ENCODE measurements at places on chromosomes 5 and 9.

- H3K4me3 ChIP-seq: no peak overlapping the region
- H3K27ac ChIP-seq: no peak overlapping the region
- H3K27me3 ChIP-seq: no peaks in the 10 kb centered on the region
- no peaks in the 10 kb centered on the region for H3K36me3 ChIP-seq
- no peak for DNase-seq
Measured at GRCh38 chr9:79555474-79556089, 16.2 kb upstream of the TLE4 start.

DNA sequence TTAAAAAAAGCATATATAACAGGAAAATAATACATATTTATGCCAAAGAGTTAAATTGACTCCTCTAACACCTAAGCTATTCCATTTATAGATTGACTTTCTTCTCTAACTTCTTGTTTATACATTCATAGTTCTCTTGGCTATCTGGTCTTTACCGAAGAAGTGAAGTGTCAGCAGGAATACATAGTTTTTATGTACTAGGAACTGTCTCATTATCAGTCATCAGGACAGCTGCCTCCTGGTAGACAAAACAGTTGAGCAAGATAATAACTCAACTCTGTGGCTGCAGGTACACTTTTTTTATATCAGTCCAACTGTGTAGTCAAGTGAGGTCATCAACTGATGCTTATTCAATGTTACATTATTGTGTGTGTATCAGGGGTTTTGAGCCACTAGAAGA lies 1436.0 kb upstream of the NUDT12 start:
- no peaks in the 10 kb centered on the region for H3K4me1 ChIP-seq
- H3K36me3 ChIP-seq: no peaks in the 10 kb centered on the region
- no peak for DNase-seq
- no peaks in the 10 kb centered on the region for H3K27me3 ChIP-seq
- no peak overlapping the region for H3K4me3 ChIP-seq

DNA sequence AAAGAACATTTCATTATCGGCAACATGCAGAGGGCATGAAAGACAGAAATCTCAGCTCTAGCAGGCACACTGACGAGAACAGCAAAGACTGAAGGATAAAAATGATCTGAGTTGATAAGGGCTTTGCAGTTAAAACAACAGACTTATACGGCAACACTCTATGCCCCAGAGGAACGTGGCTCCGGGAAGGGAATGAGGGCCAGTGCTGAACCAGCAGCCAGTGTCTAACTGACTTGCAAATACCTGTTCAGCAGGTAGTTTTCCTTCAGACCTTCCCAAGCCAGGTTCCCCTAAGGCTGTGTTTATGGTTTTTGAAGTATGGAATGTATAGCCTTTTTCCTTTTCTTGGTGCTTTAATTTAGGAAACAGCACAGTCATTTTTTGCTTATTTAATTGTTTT lies 121.3 kb upstream of the CDH18 start:
- H3K36me3 ChIP-seq: no peaks in the 10 kb centered on the region
- H3K27me3 ChIP-seq: no peaks in the 10 kb centered on the region
- no peak overlapping the region for H3K4me3 ChIP-seq
- DNase-seq: no peak
- H3K27ac ChIP-seq: no peak overlapping the region

DNA sequence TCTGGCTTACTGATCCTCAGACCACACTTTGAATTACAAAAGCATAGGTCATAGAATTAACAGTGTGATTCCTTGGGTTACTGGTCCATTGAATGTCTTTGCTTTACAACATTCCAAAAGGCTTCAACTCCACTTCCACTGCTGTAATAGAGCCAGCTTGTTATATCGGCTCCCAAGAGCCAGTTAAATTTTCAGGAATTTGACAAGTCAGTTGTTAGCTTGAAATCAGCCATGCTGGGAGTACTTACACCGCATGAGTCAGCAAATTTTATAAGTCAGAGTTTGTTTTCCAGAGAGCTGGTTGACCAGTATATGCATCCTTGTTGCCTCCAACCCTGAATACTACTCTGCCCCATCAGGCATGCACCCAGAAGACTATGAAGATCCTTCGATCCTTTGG lies 73.1 kb downstream of the FOXB2 start:
- no peak overlapping the region for H3K27ac ChIP-seq

GRCh38 chr5:121489972-121490371 lies 361.7 kb upstream of the FTMT start:
- H3K4me3 ChIP-seq: no peak overlapping the region
- H3K4me1 ChIP-seq: no peaks in the 10 kb centered on the region
- no peak for DNase-seq
- no peaks in the 10 kb centered on the region for H3K27me3 ChIP-seq
- no peaks in the 10 kb centered on the region for H3K36me3 ChIP-seq

DNA sequence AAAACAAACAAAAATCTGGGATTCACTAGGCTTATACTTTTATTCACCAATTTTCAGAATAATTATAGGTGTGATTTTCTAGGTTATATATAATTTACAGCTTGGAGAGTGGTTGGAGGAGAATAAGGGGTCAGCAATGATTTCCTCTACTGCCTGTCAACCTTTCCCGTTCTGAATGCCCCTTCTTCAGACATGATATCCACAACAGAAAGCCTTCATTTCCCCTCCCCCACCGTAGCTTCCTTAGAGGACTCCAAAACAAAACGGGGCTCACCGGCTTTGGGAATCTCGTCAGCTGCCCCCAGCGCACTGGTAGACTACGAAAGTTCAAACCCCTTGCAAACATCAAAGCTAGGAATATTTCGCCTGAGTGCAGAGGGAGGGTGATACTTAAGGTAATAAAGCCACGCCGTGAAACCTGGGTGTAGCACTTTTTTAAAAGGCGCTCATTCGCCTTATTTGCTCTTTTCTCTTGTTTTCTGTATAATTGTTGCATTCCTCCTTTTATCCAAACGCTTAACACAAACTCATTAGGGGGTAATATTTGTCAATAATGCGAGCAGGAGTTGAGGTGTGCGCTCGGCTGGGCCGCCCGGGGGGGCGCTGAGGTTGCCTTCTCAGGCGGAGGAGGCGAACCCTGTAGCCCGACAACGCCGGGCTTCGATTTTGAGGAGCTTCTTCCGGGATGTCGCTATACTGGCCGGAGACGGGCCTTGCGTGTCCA lies 2.4 kb downstream of the OTP start:
- no peak overlapping the region for H3K27ac ChIP-seq
- H3K4me1 ChIP-seq: peaks cover 10% of the 10 kb centered on the region
- H3K27me3 ChIP-seq: peaks cover 74% of the 10 kb centered on the region
- no peaks in the 10 kb centered on the region for H3K36me3 ChIP-seq

DNA sequence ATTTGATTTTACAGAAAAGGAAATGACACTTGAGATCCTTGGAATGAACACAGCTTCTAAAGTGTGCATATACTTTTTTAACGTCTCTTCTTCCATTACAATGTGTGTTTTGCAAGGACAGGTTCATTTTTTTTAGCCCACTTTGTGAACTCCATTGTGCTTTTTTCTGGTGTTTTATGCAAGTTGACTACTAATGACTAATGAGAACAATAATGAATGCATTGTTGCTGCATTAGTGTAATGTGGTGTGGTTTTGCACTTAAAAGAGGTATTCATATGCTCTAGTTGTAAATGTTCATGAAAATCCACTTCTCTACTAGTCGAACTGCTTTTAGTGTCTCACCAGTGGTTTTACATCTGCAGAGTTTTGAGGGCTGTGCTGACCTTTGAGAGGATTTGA lies 93.6 kb downstream of the UHRF2 start:
- H3K4me3 ChIP-seq: no peak overlapping the region
- DNase-seq: no peak
- no peaks in the 10 kb centered on the region for H3K4me1 ChIP-seq
- no peak overlapping the region for H3K27ac ChIP-seq

DNA sequence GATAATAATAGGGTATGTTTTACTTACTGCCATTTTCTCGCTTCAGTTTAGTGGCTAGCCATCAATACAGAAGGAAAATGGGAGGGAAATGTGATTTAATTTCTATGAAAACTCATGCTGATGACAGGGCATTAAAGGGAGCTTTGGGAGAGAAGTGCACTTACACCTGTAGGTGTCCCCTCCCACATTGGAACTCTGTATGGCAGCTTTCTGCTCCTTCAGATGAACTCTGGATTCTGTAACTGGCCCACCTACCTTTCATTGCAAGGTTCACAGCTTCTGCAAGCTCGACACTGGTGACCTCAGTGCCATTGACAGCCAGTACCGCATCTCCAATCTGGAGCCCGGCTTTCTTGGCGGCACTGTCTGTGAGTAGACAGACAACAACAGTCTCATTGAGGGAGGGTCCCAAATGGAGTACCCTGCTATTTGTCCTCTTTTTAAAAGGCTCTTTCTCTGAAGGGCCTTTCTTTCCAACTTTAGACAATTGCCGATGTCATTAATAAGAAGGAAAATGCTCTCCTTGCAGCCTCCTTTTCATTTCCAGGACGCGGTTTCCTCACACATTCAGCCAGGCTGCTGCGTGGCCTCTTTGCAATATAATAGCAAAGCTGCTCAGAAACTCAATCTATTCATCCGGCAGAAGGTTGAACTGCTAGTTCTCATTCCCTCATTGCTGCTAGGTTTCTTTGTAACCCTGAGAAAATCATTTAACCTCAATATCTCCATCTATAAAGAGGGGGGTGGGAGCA lies 63.6 kb downstream of the NUDT12 start:
- H3K4me1 ChIP-seq: peaks cover 1% of the 10 kb centered on the region
- H3K27me3 ChIP-seq: no peaks in the 10 kb centered on the region
- no peak for DNase-seq
- no peak overlapping the region for H3K27ac ChIP-seq
- no peaks in the 10 kb centered on the region for H3K36me3 ChIP-seq
- no peak overlapping the region for H3K4me3 ChIP-seq

- H3K4me1 ChIP-seq: no peaks in the 10 kb centered on the region
- H3K27me3 ChIP-seq: no peaks in the 10 kb centered on the region
- DNase-seq: no peak
Measured at GRCh38 chr9:135409286-135410200, 70.0 kb upstream of the PPP1R26 start.

DNA sequence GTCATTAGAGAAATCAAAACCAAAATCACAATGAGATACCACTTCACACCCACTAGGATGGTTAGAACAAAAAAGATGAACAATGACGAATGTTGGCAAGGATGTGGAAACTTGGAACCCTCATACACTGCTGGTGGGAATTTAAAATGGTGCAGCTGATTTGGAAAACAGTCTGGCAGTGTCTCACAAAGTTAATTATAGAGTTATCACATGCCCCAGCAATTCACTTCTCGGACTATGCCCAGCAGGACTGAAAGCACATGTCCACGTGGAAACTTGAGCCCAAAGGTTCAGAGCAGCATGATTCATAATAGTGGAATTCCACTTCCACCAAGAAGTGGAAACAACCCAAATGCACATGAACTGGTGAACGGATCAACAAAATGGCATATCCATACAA lies 85.0 kb upstream of the HRH2 start:
- DNase-seq: no peak
- no peaks in the 10 kb centered on the region for H3K27me3 ChIP-seq
- no peak overlapping the region for H3K27ac ChIP-seq
- H3K4me3 ChIP-seq: no peak overlapping the region
- no peaks in the 10 kb centered on the region for H3K36me3 ChIP-seq

DNA sequence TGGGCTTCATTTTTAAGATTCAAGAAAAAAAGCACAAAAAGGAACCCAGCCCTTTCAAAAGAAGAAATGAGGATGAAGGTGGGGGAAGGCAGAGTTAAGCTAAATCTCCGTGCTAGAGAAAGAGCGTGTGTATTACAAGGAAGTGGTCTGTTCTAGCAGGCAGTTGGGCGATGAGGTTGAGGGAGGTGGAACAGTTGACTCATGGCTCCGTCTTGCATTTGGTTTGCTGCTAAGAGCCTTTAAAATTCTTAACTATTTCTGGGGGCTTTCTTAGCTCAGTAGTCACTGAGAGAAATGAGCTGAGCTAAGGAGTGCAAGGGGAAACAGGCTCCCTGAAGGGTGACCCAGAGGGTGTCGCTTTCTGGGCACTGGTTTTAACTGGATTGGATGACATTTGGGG lies 117.4 kb downstream of the GCNT1 start:
- no peak for DNase-seq
- no peaks in the 10 kb centered on the region for H3K36me3 ChIP-seq
- H3K27me3 ChIP-seq: no peaks in the 10 kb centered on the region
- no peak overlapping the region for H3K27ac ChIP-seq

DNA sequence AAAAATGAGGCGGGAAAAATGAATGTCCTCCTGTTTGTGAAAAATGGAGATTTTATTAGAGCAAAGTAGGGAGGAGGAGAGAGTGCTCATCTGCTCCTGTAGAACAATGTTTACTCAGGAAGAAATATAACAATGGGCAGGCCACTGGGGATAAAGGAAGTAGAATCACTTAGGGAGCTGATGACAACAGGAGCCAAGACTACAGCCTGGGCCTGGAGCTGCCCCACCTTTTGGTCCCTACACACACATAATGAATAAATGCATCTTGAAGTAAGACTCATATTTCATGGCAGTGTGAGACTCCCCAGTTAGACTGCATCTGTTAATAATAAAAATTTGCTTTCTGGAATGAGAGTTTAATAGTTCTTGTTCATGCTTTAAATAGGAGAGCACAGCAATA lies 1939.8 kb downstream of the EFNA5 start:
- no peak overlapping the region for H3K27ac ChIP-seq
- H3K4me1 ChIP-seq: no peaks in the 10 kb centered on the region
- no peak for DNase-seq
- H3K4me3 ChIP-seq: no peak overlapping the region

GRCh38 chr5:52269859-52270258 lies 517.9 kb upstream of the ITGA1 start:
- H3K27ac ChIP-seq: no peak overlapping the region
- no peak overlapping the region for H3K4me3 ChIP-seq
- no peak for DNase-seq
- H3K27me3 ChIP-seq: no peaks in the 10 kb centered on the region

DNA sequence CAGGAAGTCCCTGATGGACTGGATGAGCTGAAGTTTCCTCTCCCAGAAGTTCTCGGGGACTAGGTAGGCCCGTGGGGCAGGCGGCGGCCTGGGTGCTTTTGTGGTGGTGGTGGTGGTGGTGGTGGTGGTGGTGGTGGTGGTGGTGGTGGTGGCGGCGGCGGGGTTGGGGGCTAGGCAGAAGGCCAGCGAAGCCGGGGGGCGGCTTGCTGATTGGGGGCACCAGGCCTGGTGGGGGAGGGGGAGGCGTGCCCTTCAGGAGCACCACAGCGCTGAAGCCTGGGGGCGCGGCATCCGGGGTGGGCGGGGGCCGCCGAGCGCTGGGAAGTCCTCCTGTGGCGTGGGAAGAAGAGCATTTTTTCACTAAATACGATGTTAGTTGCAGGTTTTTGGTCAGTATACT lies 26.9 kb downstream of the SPATA31C1 start:
- no peaks in the 10 kb centered on the region for H3K4me1 ChIP-seq
- no peak overlapping the region for H3K27ac ChIP-seq

- no peak overlapping the region for H3K27ac ChIP-seq
- peaks cover 2% of the 10 kb centered on the region for H3K4me1 ChIP-seq
- no peaks in the 10 kb centered on the region for H3K27me3 ChIP-seq
Measured at GRCh38 chr9:69027355-69028097, 8.0 kb upstream of the FXN start.

- DNase-seq: no peak
- no peaks in the 10 kb centered on the region for H3K4me1 ChIP-seq
- no peak overlapping the region for H3K4me3 ChIP-seq
- H3K27me3 ChIP-seq: no peaks in the 10 kb centered on the region
Measured at GRCh38 chr5:146971401-146971800, 92.8 kb upstream of the PPP2R2B start.
